ENCODE measurements at places on chromosomes 2 and 18.

GRCh38 chr18:25262920-25263319, 89.0 kb downstream of the ZNF521 start:
- no peak for DNase-seq

DNA sequence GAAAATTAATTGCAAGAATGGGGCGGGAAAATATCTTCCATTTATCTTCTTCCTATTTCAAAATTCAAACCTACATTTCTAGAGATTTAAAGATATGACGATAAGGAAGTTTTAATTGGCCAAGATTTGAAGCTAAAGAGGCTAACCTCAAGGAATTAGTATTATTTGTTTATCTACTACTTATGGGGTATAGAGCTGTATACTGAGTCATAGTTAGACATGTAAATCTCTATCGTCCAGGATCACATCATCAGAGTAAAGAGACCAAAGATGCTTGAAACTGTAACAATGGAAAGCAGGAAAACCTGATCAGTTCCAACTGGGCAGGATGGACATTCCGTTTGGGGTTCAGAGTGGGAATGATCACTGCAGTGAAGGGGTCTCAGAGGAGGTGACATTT, 95.2 kb upstream of the KLF7 start:
- no peak for DNase-seq

- DNase-seq = no peak
These were observed 108.5 kb downstream of the CABLES1 start for GRCh38 chr18:23243816-23244215.

DNA sequence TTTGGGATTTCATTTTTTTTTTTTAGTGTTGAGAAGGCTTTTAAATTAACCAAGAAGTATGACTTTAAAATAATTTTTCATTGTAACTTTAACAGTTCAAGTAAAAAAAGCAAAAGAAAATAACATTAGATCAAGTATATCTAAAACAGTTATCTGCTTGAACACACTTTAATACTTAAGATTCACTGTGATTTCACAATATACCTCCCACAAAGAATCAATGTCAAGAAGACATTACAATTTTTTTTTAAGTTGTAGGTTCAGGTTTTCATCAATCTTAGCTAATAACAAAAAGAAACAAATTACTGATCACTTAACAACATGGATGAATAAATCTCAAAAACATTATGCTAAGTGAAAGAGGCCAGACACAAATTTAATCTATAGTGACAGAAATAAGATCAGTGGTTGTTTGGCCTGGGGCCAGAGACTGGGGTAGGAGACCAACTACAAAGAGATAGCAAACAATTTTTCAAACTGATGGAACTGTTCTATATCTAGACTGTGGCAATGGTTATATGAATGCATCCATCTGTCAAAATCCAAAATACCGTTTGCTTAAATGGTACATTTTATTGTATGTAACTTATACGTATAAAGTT, 74.8 kb upstream of the FRZB start:
- no peak for DNase-seq

DNA sequence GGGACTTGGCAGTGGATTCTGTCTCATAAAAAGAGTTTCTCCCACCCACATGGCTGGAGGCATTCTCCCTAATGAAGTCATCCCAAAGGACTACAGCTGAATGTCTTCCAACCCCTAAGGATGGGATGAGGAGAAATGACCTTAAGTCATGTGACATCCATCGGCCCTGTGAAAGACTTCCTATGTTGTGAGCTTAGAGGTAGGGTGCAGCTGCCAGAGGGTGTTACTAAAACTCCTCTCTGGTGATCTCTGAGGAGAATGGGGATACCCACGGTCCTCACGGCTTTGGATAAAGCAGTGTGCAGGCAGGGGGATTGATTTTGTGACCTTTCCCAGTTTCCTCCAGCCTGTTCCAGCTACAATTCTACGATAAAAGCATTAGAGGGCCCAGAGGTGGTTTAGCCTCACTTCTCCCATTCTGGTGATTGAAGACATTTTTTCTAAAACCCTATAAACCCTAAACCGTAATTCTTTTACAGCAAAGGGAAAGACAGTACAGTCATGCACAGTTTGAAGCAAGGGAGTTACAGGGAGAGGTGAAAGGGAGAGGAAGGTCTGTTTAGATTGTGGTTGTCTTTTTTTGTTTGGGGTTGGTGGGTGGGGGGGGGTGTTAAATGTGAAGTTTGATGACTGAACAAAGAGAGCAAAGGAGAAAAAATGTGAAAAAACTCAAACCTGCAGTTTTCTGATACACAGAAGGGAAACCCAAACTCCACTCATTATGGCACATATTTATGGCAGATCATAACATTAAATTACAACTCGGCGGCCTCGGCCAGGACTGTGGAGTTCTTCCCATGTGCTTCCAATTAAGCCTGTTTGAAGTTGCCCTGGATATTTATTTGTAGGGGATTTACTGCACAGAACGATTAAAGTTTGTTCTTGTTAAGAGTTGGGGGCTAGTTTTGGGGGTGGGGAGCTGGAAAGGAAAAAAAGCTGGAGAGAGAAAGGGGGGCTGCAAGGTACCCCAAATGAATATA, 26.6 kb upstream of the SLC14A2 start:
- DNase-seq = no peak

DNA sequence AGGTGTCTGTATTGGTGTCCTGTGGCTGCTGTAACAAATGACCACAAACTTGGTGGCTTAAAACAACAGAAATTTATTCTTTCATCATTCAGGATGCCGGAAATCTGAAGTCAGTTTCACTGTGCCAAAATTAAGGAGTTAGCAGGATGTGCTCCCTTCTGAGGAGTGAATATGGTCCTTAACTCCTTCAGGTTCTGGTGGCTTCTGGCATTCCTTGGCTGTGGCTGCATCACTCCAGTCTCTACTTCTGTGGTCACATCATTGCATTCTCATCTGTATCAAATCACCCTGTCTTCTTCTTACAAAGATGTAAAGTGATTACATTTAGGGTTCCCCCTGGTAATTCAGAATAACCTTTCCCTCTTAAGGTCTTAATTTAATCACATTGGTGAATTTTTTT, 12.6 kb downstream of the GPD2 start:
- DNase-seq = no peak

DNA sequence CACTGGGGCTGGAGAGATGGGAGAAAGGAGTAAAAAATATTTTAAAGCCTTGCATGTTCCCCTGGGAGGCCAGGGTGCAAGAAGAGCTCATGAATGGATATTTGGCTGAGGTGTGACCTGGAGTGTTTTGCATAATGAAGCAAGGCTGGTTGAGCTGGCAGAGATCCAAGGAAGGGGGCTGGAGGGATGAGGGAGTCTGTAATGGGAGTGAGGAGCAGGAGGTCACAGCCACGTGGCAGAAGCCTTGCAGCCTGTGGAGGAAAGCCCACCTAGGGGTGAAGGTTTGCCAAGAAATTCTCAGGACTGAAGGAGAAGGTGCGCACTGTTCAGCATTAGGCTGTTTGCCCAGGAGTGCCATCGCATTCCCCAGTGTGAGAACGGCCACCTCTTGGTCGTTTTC, 40.3 kb upstream of the ATP8B1 start:
- DNase-seq = no peak

GRCh38 chr18:32772581-32773381, at the start of gene KLHL14:
Gene KLHL14 (minus strand): TSS chr18:32773023. CDS start chr18:32770591, 2,432 bp downstream.
- no peak for DNase-seq

GRCh38 chr2:215366440-215367032, 54.7 kb downstream of the ATIC start:
- DNase-seq = no peak

- no peak for DNase-seq
These were observed 105.7 kb upstream of the LDAH start for GRCh38 chr2:20928617-20929016.

GRCh38 chr2:8229546-8229986, 452.3 kb upstream of the ID2 start:
- DNase-seq = peak; percentile 17

GRCh38 chr2:145415151-145415550, 895.2 kb upstream of the ZEB2 start:
- DNase-seq = no peak

- no peak for DNase-seq
These were observed 879 bp upstream of the EPAS1 start for GRCh38 chr2:46296216-46296839.

GRCh38 chr2:104793966-104794365, 59.9 kb upstream of the POU3F3 start:
- DNase-seq = no peak

GRCh38 chr18:62847081-62847480, 131.7 kb downstream of the PHLPP1 start:
- no peak for DNase-seq

DNA sequence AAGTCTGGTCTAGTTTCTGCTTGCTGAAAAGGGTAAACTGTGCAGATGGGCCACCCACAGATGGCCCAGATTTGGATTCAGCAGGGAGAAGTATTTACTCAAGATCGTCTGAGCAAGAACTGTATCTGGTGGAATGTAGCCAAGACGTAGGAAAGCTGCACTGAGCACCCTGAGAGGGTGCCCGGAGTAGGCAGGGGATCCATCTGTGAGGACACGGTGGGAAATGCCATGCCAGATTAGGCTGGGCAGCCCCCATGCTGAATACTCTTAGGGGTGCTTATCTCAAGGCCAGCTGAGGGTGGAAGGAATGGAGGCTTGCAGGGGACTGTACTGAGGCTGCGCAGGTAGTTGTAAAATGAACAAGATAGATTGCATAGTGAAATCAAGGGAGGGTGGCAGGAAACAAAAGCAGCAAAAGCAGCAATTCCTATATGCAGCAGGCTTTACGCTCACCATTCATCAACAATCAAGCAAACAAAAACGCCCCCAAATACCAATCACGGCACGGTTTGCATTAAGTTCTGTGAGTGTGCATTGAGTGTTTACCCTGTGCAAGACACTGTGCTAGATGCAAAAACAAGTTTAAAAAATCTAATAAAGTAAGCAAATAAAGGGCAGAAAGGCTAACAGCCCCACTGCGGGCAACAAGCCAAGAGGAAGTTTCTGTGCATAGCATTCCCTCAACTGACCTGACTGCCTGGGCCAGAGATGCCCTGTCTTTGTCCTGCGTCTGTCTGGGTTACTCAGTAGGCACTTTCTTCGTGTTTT, 32.2 kb upstream of the LPIN2 start:
- DNase-seq = no peak

DNA sequence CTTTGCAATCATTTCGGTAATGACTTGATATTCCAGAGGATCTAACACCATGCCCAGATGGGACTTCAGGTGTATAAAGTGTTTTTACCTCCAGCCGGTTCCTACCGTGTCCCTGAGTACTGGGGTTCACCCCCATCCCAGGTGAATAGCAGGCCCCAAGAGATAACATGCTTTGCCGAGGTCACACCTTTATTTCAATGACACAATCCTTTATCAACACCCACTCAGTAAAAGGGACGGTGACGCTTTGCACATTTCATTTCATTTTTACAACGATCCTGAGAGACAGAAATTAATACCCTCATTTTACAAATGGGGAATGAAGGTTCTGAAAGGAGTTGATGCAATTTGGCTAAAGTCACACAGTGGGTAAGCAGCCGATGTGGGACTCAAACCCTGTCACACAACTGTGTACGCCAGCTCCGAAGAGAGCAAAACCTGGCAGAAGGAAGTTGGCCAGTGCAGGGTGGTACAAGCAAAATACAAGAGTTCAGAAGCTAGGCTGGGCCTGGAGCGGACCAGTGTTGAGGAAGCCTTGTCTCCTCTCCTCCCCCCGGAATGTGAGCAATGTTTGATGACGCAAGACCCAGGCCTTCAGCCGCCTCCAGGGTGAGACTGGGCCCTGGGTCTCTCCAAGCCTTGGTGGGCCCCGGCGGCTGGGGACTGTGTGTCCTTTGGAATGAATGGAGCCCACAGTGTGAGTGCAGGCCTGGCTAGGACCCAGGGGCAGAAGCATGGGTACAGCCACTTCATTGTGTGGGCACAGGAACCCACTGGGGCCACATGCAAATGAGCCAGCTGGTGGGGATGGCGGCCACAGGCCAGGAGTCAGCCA, 139.6 kb upstream of the MYCN start:
- no peak for DNase-seq

GRCh38 chr2:82198809-82199492, 1894.4 kb upstream of the LRRTM1 start:
- DNase-seq = no peak

DNA sequence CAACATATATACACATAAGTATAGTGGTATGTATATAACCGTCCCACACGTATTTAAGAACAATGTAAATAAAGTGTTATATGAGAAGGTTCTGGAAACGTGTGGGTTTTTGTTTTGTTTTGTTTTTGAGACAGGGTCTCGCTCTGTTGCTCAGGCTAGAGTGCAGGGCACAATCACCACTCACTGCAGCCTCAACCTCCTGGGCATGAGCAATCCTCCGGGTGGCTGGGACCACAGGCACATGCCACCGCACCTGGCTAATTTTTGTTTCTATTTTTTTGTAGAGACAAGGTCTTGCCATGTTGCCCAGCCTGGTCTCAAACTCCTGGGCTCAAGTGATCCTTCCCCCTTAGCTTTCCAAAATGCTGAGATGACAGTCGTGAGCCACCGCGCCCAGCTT, 6.2 kb downstream of the ADAM17 start:
- DNase-seq = no peak

DNA sequence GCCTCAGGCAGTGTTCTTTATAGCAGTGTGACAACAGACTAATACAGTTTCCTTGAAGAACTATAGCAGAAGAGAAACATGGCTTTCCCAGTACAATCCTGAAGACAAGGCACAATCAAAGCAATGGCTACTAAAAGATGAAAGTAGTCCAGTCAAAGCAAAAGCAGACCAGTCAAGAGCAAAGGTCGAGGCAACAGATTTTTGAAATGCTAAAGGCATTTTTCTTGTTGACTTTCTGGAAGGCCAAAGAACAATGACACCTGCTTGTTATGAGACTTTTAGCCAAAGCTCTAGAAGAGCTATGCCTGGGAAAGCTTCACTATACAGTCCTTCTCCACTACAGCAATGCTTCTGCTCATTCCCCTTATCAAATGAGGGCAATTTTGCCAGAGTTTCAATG, 269.9 kb downstream of the EXOC6B start:
- no peak for DNase-seq

- no peak for DNase-seq
These were observed 94.1 kb downstream of the CAMKMT start for GRCh38 chr2:44455877-44456276.

GRCh38 chr2:232053777-232054176, 92.3 kb downstream of the DIS3L2 start:
- DNase-seq = no peak

GRCh38 chr18:9571546-9571945, 42.8 kb downstream of the PPP4R1 start:
- DNase-seq = no peak

DNA sequence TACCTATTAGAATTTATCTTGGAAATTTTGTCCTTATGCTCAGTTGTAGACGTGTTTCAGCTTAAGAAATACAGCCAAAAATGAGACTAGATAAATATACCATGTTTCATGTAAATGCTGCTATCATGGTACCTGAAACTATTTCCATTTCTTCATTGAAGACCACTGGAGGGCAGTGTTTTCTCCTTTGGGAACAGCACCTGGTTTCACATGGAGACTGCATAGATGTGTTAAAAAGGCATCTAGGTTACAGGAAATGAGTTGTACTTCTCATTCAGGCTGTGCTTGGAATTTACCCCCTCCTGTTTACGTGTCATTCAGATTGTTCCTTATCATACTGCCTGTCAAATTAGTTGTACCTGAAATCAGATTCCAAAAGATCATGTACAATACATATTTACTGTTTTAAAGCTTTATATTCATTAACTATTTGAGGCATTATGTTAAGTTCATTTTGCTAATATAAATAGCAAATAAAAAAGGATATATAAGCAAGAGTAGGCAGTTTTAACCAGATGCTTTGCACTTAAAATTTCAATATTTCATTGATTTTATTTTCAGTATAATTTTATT, 57.3 kb upstream of the PSMD14 start:
- DNase-seq = no peak
